ENCODE measurements at places on chromosomes 6 and 20. TPM values are rescaled to one million over a fixed set of nuclear protein-coding genes. Genes with fewer than 3 reads are reported as not detected.

DSP gene
- total RNA-seq, result 4.2 TPM

JPH2 gene
- total RNA-seq, result 5.5 TPM

CHMP4B gene
- total RNA-seq, result 72.0 TPM

PAK5 gene
- not detected for total RNA-seq

BFSP1 gene
- 5.9 TPM for total RNA-seq

PHACTR3 gene
- total RNA-seq, result 5.4 TPM

OTOR gene
- total RNA-seq, result not detected

MEI4 gene
- not detected for total RNA-seq

ENPP5 gene
- total RNA-seq, result 2.0 TPM

LST1 gene
- total RNA-seq, result 15.7 TPM

ZBTB24 gene
- total RNA-seq, result 7.3 TPM

PACRG gene
- 10.4 TPM for total RNA-seq

NKAIN4 gene
- 2.9 TPM for total RNA-seq

GSTA3 gene
- total RNA-seq, result not detected

POLH gene
- total RNA-seq, result 8.0 TPM

EMILIN3 gene
- 34.7 TPM for total RNA-seq

BNIP5 gene
- not detected for total RNA-seq

ULBP1 gene
- not detected for total RNA-seq

ECT2L gene
- total RNA-seq, result 0.30 TPM

LRRN4 gene
- not detected for total RNA-seq

DDX27 gene
- 33.4 TPM for total RNA-seq

RNF182 gene
- not detected for total RNA-seq

KHDC1L gene
- total RNA-seq, result not detected

EBF4 gene
- total RNA-seq, result 4.8 TPM

MED23 gene
- total RNA-seq, result 30.2 TPM

MUCL3 gene
- not detected for total RNA-seq

DEF6 gene
- 3.3 TPM for total RNA-seq

CD24 gene
- total RNA-seq, result 2.4 TPM
